ENCODE measurements at places on chromosomes 7 and 10.

DNA sequence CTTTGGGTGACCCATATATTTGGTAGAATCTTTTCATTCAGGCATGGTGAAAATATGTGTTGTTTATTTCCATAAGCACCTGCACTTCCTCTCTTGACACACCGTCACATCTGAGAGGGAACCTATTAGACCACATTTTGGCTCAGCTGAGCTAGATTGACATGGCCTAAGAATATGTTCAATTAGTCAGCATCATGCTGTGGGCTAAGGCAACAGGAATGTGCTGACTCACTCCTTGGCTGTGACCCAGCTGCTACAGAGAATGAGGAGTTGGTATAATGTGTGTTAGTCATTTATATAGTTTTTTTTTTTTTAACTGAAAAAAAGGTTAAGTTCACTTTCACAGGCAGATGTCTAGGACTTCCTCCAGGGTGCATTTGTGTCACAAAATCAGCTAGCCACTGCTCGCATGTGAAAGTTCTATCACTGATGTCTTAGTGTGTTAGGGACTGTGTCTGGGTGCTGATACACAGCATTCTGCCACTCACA, 180.6 kb downstream of the SEMA3E start:
- no peak for DNase-seq

- no peak for DNase-seq
Measured at GRCh38 chr7:133477791-133478190, 224.9 kb downstream of the EXOC4 start.

DNA sequence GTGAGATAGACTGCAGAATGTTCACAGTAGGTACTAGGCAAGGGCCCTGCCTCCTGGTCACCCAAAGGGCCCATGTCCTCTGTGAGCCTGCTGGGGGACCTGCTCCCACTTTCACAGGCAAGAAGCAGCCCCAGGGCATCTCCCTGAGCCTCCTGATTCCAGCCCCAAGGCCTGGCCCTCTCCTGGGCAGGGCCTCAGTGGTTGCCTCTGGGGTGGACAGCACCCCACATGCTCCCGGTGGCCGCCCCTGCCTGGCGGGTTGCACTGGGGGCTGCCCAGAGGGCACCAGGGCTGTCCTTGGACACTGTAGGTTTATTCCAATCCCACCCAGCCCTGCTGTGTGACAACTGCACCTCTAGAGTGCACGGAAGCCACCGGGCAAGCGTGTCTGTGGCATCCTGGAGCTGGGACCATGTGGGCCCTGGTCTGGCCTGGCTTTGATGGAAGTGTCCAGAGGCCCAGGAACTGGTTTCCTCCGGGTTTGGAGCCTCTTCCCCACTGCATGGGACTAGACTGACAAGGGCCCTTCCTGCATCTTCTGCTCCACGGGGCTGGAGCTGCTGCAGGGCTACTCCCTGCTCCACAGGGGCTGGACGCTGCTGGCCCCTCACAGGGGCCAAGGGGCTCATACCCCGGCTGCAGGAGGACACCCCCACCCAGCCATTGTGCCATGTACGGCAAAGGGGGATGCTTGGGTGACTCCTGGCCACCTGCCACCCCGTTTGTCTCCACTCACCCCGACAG, 25.0 kb upstream of the SYCE1 start:
- no peak for DNase-seq

DNA sequence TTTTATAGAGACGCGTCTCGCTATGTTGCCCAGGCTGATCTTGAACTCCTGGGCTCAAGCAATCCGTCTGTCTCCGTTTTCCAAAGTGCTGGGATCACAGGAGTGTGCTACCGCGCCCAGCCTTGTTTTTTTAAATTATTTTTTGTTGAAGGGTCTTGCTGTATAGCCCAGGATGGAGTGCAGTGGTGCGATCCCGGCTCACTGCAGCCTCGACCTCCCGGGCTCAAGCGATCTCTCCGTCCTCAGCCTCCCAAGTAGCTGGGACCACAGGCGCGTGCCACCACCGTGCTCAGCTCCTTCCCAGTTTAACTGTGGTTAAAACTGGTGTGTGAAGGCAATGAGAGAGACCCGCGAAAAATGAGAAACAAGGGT, 11.0 kb upstream of the HNRNPF start:
- DNase-seq = no peak

DNA sequence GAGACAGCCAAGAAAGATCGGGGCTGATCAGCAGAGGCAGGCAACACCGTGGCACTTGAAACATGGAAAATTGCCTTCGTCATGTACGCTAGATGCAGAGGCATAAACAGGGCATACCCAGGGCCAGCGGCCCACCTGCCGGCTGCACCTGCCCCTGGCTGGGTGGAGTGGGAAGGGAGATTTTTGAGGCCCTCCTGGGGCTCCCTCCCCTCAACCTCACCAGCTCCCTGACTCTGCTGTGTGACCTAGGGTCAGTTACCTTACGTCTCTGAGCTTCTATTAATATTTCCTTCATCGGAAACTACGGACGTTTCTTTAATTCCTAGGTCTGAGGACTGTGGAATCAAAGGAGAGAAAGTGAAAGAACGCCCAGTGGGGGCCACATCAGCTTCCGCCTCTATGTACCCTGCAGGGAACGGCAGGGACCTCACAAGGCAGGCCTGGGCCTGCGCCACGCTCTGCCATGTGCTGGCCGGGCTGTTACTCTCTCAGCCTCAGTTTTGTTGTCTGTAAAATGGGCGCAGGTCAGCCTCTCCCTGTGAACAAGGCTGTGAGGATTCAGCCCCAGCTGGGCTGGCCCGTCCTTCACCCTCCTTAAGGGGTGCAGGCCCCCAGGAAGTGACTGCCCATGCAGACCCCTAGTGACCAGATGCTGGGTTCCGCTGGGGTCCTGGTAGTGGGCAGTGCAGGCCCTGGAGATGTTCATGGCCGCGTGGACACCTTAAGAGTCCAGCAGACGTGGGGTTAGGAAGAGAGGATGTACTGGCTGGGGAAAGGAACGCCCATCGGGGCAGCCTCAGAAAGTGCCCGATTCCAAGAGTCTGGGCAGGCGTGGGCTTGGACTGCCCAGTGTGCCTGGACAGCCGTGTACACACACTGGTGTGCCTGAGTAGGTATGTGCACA, 22.7 kb downstream of the ELFN1 start:
- DNase-seq = no peak

DNA sequence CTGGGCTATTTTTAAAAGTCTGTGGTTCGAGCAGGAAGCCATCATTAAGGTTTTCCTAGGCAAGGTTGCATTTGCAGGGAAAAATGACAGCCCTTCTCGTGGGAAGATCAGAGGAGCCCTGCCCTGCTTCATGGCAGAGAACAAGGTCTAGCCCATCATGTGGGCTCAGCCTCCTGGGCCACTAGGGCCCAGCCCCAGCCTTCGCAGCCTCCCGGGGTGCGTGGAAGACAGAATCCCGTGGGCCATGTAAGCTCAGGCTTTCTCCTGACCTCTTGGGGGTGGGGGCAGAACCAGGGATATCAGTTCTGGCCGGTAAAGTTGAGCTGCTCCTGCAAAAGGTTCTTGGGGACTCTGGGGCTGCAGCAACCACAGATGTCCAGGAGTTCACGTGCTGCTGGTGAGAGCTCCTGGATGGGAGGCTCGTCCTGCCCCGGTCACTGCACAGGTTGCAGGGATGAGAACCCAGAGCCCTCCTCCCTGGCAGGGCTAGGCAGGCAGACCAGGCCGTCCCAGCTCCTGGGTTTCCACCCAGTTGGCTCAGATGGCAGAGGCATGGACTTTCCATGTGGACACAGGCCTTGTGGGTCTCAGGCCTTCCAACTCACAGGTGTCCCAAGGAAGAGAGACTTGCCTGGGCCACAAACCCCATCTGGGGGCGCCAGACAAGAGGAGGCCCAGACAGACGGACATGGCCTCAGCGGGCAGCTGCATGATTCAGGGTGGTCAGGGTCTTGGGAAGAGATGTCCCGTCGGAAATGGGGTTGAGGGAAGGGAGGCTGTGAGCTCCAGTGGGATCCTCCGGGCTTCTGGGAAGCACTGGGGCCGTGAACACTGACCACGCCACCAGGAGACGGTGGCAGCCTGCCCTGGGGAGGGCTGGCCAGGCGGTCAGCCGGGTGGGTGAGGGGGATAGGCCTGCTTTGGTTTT, 126.2 kb downstream of the NEURL1 start:
- DNase-seq = no peak

GRCh38 chr7:130904031-130904757, 170.2 kb upstream of the KLF14 start:
- DNase-seq = no peak

DNA sequence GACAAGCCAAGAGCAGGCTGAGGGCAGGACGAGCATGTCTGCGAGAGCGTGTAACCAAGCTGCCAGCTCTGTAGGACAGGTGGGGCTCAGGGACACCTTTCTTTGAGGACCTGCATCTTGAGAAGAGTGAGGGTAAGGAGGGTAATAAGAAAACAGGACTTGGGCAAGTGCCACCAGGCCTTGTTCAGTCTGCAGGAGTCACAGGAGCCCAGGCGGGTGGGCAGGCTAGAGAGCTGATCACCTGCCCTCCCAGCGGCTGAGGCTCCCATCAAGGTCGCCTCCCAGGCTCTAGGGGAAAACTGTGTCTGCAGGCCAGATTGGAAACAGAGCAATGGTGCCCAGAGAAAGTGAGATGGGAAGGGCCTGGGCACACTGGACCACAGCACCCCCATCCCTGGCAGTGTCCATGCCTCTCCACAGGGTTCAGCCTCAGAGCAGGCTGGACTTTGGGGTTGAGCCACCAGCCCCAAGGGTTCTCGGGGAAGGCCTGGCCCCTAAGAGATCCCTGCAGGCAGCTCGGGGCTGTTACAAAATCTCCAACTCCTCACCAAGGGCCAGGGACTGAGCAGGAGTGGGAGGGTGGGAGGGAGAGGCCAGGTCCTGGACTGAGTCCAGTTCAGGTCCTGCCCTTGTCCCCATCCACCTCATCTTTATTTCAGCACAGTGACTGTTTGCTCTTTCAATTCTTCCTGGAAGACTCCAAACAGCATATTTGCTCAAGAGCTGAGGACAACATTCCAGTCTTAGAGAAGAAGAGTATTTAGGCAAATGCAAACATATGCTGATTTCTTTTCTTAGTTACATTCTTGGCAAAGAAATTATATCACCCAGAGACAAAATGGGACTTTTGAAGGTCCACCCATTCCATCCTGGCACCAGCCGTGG, 161.9 kb downstream of the GRID1 start:
- no peak for DNase-seq

GRCh38 chr7:142603870-142604448, 145.3 kb upstream of the PRSS1 start:
- DNase-seq = no peak

- no peak for DNase-seq
Measured at GRCh38 chr10:48266528-48266927, 8.0 kb downstream of the FRMPD2 start.

GRCh38 chr10:17220652-17221100, 7.4 kb upstream of the VIM start:
- DNase-seq = no peak

DNA sequence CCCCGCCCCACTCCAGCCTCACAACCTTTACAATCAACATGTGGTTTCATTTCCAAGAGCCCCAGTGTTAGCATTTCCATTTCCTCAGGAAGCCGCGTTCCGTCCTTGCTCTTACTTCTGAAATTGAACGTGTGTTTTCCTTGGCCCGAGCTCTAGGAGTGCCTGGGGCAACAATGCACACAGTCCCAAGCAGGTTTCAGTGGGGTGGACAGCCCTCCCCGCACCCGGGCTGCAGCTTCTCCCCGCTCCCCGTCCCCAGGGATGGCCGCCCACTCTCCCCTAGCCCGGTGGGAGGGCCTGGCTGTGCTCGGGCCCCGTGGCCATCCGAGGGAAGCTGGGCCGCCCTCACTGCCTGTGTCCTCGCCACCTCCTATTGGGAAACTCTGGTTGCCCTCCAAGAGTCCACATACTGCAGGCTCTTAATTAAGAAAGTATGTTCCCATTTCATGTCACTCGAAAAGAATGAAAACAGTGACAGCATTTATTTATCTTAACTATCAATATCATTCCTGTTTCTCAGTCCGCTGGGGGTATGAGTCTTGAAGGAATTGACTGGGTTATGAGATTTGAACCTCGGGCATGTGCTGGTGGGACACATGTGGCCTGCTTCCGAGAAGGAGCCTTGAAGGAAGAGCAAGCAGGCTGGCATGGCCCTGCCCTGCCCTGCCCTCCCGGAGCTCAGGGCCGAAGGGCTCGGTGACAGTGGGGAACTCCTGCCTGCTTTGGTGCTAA, 163.8 kb downstream of the GRK5 start:
- no peak for DNase-seq

- no peak for DNase-seq
Measured at GRCh38 chr7:38492010-38492409, 139.2 kb downstream of the AMPH start.

DNA sequence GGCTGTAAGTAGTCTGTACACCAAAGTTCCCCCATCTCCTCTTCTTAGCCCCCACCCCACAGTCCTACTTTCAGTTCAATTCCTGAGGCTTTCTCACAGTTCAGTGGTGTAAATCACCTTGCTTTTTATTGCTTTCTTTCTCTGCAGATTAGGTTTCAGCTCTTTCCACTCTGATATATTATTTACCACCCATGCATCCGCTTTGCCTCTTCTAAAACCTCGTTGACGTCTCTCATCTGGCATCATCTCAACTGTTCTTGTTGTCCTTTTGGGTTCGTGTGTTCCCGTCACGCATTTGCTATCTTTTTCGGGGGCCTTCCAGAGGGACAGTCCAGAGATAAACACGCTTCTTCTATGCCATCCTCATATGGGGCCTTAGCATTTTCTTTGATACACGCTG, 597.9 kb upstream of the DPP6 start:
- DNase-seq = no peak

- DNase-seq = no peak
Measured at GRCh38 chr10:101485681-101486554, 102.1 kb downstream of the POLL start.

DNA sequence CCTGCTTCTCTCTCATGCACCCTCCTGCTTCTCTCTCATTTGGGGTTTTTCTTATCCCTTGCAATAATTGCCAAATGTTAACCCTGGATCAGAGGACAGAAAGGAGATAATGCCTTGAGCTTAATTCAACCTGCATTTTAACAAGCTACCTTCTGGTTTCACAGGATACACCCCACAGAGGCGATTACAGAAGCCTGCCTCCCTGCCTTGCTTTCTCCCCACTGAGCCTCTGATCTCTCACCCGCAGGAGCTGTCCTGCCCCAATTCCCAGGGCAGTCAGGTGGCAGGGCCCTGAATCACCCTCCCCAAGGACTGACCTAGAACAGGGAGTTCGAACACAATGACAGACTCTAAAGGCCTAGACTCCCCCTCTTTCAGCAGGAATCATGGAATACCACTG, 959.5 kb downstream of the GRID1 start:
- no peak for DNase-seq

- DNase-seq = no peak
Measured at GRCh38 chr7:138538518-138538917, 78.5 kb downstream of the TRIM24 start.

DNA sequence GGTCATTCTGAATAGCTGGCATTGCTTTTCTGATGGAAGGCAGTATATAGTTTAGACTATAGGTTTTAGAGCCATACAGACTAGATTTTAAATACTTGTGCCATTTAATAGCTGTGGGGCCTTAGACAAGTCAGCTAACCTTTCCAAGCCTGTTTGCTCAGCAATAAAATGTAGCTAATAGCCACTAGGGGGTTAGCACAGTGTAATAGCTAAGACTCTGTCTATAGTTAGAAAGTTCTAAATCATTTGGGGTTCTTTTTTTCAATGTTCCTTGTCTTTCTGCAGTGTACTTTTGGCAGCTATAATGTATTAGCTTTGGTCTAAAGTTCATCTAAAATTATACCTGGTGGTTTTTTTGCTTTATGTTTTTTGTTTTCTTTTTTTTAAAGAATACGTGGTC, 7.5 kb upstream of the KIFBP start:
- no peak for DNase-seq

- no peak for DNase-seq
Measured at GRCh38 chr10:5393529-5393928, 11.1 kb downstream of the TUBAL3 start.

- DNase-seq = no peak
Measured at GRCh38 chr7:29882481-29882880, 76.2 kb downstream of the WIPF3 start.
